NCI-H446 (cell line): ENCODE measurements at places on chromosomes 5 and 9.

DNA sequence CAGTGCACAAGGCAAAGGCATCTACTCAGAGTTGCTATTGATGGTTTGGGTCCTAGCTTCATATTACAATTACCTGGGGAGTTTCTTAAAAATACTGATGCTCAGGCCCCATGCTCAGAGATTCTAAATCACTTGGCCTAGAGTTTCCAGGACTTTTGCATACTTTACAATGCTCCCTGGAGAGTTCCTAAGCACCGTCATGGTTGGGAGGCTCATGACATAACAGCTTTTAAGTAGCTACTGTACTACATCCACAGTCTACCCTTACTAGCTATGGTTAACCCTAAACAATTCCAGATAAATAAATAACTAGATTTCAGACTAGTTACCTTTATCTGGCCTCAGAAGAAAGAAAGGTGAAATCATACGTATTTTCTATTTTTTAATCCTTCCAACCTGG, 414.4 kb downstream of the PDE4D start:
- no peak for DNase-seq

- DNase-seq = no peak
These were observed 74.4 kb upstream of the RARS1 start for GRCh38 chr5:168411871-168412270.

DNA sequence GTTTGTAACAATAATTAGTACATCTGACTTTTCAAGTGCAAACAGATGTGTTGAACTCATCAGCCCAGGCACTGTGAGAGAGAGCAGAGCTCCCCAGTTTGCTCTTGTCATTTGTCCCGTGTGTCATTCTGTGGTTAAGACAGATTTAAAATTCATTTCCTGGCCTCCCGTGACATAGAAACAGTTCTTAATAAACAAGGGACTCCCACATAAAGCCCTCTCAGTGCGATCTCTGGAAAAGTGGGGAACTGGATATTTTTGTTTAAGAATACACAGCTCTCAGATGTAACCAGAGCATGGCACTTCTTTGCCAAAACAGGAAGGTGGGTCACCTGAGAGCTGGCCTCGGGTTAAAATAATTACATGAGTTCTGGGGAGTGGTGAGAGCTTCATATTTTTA, 58.6 kb downstream of the PRKACG start:
- no peak for DNase-seq

- DNase-seq = no peak
These were observed 97.3 kb downstream of the STARD4 start for GRCh38 chr5:111415053-111415452.

DNA sequence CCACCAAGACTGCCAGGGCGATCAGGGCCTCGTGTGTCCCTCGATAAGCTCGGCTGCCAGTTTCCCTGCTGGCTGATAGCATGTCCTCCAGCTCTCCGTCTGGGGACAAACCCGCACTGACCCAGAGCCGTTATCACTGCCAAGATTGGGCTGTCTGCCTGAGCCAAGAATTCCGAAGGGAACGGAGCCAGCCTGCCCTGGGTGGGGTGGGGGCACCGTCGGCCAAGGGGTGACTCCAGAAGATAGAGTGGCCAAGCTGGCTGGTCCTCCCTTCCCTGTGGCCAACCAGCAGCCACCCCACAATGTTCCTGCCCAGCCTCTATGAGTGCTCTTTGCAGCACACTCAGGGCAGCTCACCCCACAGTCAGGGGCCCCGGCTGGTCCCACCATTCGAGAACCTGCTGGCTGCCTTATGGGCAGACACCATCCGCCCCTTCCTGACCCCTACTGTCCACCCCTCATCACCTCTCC, 29.4 kb downstream of the HRH2 start:
- DNase-seq = no peak
